Activated T-helper 1 cell treated with Interleukin-2 at 50 U/mL for 16 hours (primary cell): ENCODE measurements at places on chromosomes 5 and 9.

GRCh38 chr5:155982354-155982753 is 344.6 kb upstream of the SGCD start:
- DNase-seq, result no peak

- no peak for DNase-seq
Observed at GRCh38 chr9:18896004-18896403, 137.0 kb downstream of the SAXO1 start.

DNA sequence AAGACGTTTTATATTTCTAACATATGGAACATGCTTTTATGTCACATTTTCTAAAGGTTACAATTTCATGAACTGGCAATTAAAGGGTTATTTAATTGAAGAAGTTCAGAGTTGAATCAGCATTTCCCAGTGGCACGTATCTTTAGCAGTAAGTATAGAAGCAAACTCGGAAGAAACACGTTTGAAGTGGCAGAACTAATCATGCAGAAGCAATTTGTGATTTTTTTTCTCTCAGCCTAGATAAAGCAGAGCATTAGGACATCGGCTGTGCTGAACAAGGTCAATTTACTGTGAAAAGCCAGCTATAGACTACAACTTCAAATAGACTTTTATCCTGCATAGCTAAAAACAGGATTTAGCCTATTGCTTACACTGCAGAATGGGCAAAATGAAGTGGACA is 104.7 kb downstream of the ISL1 start:
- no peak for DNase-seq

- no peak for DNase-seq
Observed at GRCh38 chr9:129697656-129698253, 32.3 kb downstream of the PRRX2 start.

GRCh38 chr5:91499943-91500531 is 116.9 kb upstream of the ARRDC3 start:
- DNase-seq, result no peak

DNA sequence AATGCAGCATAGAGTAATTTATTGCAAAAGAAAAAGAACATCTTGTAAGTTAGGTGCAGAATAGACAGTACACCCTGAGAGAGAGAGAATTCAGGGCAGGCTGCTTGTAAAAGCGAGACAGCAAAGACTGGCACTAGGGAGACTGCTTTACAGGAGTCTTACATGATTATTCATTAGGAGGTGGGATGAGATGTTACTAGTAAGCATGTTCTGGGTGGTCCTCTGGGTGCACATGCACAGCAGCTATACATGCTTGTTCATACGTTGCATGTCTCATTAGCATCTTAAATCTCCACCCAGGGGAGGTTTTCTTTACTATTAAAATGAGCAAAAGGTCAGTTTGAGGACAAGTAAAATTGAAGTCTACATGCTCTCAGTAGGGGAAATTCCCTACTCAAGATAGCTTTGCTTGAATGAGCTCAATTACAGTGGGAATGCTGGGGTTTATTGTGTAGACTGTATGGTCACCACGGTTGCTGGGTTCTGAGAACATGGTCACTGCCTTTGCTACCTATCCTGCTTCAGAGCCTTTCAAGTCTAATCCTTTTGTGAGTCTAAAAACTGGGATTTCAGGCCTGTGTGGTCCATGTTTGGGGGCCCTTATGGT is 60.6 kb downstream of the RGS7BP start:
- no peak for DNase-seq

- no peak for DNase-seq
Observed at GRCh38 chr5:40916226-40916625, 6.9 kb downstream of the C7 start.

- DNase-seq, result no peak
Observed at GRCh38 chr9:18708429-18708828, 234.5 kb downstream of the ADAMTSL1 start.

GRCh38 chr9:137237759-137238726 is 3.0 kb upstream of the TUBB4B start:
- DNase-seq, result no peak

GRCh38 chr9:18228101-18228500 is 245.9 kb upstream of the ADAMTSL1 start:
- no peak for DNase-seq

DNA sequence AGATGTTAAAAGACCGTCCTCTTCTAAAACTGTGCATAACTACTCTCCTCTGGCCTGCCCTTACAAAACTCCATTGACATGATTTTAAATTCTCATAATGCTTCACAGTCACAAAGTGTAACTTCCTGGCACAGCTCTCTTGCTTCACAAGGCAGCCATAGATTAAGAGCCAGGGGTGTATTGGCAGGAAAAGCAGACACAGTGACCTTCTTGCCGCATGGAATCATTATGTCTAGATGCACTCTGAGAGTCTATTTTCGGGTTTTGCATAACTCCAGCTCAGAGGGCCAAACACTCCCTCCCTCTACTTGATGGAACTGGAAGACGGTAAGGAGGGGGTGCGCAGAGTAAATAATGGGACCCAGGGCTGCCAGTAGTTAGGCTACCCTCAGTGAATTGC is 110.1 kb downstream of the MARCHF3 start:
- DNase-seq, result no peak

DNA sequence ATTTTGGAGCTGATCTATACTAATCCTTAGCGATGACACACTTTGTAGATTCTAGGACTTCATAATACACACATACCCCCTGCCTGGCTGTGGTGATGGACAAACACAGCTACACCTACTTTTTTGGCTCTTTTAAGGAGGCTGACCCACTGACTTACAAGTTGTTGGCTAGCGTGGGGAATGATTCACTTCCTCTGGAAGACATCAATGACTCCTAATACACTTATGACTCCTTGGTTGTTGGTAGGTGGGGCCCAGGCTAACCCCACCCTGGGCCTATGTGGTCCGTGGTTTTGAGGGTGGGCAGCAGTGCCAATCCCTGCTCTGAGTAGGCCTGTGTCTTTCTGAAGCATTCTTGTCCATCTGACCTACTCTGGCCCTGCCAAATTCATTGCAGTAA is 144.4 kb downstream of the SLC12A2 start:
- DNase-seq, result no peak

DNA sequence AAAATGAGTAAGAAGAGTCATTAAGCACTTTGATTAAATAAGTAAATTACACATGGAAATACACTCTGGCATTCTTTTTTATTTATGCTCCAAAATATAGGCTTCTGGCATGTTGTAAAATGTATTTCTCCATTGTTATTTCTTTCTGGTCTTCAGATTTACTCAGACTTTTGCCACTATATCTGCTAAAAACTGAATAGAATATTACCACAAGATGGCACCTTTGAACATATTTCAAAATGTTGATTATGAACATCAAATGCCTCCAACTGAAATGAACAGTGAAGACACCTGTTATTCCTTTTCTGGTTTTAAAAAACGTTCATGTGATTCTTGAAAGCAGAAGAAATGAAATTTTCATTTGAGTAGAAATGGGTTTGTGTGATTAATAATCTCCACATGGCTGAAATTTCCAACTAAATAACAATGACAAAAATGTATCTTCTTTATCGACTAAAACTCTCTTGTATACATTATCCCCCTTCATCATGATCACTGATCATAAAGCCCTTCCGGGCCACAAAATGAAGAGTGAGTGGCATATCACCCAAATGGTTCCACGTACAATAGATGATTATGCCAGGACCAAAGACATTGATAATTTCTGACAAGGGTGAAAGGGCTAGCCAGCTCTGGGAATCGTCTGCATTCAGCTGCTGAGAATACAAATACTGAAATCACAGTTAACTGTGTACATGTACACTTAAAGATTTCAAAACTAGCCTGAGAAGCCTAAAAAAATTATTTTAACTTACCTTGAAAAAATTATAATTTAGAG is 23.8 kb downstream of the TYRP1 start:
- DNase-seq, result no peak

- no peak for DNase-seq
Observed at GRCh38 chr5:180909782-180910181, 10.8 kb downstream of the BTNL8 start.

DNA sequence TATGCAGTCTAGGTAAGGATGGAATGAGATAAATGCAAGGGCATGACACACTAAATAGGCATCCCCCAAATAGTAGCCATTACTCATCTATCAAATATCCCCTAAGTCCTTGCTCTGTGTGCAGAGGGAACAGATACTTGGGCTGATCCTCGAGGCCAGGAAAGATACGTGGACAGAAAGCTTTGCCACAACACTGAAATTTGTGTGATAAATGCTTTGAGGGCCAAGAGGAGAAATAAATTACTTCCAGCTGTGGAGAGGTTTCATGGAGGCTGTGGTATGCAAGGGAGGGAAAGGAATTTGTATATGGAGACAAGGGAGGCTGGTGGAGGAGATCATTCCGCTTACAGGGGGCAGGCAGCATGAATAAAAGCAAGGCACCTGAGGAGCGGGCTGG is 18.5 kb downstream of the ATOX1 start:
- no peak for DNase-seq

DNA sequence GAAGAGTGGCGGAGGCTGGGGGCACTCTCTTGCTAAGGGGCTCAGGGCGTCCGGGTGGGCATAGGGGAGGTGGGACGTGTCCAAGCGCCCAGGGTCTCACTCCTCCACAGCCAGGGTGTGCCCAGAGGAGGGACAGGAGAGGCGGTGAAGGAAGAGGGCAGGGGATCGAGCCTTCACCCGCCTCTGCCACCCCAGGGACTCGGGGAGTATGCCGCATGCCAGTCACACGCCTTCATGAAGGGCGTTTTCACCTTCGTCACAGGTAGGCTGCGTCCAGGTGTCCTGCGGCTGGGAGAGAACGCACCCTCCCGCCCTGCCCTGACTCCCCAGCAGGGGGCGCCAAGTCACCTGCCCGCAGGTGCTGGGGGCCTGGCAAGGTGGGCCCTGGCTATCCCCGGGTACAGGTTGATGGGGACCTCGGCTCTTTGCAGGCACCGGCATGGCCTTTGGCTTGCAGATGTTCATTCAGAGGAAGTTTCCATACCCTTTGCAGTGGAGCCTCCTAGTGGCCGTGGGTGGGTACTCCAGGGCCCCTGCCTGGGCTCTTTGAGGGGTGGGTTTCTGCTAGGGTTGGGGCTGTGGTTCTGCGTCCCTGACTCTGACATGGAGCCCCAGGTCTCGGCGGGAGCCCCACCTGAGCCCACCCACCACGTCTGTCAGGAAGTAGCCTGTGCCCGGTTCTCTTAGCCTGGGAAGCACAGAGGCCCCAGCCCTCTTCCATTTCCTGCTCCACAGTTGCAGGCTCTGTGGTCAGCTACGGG is 552 bp downstream of the TMEM141 start:
- DNase-seq, result peak; percentile 45

GRCh38 chr5:136538534-136538933 is 173.2 kb upstream of the TRPC7 start:
- no peak for DNase-seq

DNA sequence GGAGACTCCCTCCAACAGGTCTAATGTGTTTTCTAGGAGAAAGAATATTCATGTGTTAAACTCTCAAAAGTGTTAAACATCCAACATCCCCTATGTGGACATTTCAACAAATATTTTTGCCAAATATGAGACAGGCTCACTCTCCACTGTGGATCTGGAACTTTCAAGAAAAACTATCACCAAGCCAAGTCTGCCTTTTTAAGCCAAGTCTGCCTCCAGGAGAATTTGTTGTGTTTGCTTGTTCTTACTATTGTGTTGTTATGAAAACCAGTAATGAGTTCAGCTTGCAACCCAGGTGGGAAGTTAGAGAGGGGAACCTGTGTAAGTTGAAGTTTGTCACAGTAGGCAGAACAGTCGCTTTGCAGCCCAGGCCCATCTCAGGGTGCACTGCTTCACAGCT is 228.1 kb downstream of the NFIB start:
- DNase-seq, result no peak

DNA sequence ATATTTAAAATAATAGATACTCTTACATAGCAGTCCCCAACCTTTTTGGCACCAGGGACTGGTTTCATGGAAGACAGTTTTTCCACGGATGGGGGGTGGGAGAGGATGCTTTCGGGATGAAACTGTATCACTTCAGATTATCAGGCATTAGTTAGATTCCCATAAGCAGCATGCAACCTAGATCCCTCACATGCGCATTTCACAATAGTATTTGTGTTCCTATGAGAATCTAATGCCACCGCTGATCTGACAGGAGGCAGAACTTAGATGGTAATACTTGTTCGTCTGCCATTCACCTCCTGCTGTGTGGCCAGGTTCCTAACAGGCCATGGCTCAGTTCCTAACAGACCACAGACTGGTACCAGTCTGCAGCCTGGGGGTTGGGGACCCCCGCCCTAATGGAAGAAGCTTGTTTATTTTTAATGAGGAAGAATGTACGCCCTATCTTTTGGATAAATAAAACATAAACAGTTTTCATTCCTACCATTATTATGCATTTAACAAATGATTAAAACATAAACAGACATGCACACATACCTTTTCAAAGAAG is 187.7 kb downstream of the ZSWIM6 start:
- DNase-seq, result no peak

DNA sequence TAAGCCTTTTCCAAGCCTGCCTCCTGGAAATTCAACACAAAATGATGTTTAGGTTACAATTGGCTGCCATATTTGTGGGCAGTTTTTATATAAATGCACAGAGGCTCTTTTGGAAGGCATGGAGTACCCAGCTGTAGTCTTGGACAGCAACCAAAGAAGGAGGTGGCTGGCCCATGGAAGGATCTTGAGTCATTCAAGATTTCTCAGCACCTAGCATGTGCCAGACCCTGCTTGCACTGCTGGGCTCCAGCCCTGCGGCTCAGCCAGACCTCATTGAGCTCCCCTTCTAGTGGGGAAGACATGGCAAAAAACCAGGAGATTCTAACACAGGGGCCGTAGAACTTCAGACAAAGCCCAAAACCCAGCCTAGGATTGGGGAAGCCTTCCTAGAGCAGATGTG is 22.1 kb downstream of the JADE2 start:
- DNase-seq, result no peak
